ENCODE measurements at places on chromosomes 1 and 21. TPM values are rescaled to one million over a fixed set of nuclear protein-coding genes. Genes with fewer than 3 reads are reported as not detected.

DNA sequence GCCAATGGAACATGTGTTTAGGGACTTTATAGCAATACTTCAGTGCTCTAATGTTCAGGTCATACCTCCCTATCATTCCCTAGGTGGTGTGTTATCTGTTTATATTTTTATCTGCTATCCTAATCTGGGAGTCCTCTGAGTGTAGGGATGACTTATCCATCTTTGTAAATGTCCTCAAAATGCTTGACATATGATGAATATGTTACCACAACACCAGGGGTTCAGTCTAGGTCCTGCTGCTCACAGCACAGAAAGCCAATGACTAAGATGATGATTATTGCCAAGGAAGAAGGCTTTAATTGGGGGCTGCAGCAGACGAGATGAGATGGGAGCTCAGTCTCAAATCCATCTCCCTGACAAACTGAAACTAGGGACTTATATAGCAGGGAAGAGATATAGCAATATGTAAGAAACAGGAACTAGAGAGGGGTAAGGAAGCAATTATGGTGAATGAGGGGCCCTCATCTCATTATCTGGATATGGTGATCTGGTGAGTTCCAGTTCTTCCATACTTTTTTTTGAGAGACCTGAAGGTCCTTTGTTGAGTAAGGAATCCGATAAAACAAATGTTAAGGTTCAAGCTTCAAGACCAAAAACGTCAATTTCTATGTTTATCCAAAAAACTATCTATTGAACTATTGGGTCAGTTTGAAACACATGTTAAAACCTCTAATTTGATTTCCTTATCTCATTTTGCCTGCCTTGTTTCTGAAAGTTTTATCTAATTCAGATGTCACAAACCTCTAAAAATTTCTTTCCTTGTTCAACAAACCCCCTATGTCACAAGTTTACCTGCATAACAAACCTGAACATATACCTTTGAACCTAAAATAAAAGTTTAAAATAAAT is 256.7 kb upstream of the CACYBP start:
- no peak for DNase-seq

Gene RNU1-1
- total RNA-seq, result under 0.01 TPM

GRCh38 chr1:221309723-221310122 is 430.5 kb downstream of the HLX start:
- DNase-seq, result no peak

- DNase-seq, result no peak
Measured at GRCh38 chr1:78240191-78240590, 194.4 kb downstream of the GIPC2 start.

DNA sequence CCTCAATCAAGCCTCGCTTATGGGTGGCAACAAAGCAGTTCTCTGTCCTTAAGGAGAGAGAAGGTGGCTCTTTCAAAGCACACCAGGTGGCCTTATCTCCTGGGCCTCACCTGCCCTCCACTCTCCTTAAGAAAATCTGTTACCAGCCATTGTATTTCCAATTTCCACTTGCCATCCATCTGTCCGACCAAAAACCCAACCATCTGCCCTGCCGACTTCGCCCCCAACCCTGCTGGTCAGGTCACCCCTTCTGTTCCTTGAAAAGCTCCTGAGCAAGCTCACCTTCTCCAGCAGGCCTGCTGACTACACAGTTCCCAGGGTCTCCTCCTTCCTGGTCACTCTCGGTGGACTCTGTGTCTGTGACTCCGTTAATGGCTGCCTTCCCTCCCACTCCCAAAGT is 619 bp upstream of the IGFN1 start:
- DNase-seq, result no peak

GRCh38 chr1:6991266-6991665 is 206.0 kb downstream of the CAMTA1 start:
- no peak for DNase-seq

- DNase-seq, result no peak
Measured at GRCh38 chr1:100627054-100627716, 89.2 kb downstream of the GPR88 start.

DNA sequence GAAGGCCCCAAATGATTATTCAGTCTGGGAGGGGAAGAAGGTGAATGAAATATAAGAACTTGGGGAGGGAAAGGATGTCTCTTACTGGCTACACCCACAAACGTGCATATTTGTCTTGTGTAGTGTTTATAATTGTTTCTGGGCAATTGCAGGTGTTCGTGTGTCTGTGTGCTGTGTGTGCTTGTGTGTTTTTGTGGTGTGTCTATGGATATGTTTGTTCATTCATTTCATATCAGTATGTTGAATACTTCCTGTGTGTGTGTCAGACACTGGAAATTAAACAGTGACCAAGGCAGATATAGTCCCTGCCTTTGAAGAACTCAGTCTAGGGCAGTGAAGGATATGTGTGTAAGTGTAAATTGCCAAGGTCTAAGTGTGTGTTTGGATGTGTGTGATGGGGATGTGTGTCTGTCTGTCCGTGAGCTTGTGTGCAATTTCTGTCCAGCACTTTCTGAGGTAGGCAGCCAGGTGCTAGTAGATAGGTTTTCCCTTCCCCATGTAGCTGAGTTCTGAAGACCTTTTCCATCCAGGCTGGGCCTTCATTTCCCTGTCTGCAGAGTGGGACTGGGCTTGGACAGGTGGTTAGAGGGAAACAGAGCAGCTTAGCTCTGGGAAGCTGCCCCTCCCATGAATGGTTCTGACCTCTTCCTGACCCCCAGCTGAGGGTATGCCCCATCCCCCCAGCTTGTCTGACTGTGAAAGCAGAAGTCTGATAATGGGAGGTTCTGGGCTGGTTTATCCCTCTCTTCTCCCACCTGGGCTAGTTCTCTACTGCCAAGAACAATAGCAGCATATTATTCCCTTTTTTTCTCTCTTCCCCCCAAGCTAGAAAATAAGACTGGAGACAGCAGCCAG is 3.8 kb downstream of the AGO1 start:
- DNase-seq, result no peak

Gene LDLRAP1
- total RNA-seq, result 35.2 TPM

DNA sequence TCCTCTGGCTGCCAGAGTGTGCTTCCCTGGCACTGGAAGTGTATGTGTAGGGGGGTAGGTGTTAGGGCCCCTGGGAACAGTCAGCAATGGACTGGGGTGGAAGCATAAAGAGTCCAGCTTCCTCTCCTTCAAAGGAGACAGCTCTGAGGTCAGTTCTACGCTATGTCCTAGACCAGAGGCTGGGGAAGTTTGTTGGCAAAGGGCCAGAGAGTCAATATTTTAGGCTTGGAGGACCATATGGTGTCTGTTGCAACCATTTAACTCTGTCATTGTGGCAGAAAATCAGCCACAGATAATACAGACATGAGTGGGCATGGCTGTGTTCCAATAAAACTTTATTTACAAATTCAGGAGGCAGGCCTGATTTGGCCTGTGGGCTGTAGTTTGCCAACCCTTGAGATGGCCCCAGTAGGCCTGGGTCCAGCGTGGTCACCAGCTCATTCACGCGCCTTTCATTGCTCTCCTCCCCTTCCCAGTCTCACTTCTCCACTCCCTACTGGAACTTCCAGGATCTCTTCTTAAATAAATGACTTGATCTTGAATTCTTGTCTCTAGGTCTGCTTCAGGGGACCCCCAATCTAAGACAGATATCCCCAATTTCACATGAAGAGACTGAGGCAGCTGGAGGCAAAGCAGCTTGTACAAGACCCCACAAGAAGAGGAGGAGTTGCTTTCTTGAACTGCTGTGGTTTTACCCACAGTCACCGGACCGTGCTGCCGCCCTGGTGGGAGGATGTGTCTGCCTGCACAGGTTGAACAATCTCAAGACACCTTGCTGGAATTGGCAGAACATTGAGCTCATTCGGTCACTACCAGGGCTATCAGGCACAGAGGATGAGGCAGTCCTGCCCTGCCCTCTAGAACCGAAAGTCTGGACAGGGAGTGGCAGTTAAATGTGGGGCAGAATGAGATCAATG is 162.4 kb upstream of the POU3F1 start:
- DNase-seq, result no peak

Gene RXFP4
- total RNA-seq, result not detected

GRCh38 chr1:6730880-6731279 is 29.3 kb upstream of the DNAJC11 start:
- DNase-seq, result no peak

Gene MDM4
- total RNA-seq, result 126 TPM

Gene OR2T2
- not detected for total RNA-seq

GRCh38 chr1:65255656-65256050 is 53.7 kb upstream of the DNAJC6 start:
- DNase-seq, result no peak

Gene IL20
- not detected for total RNA-seq

DNA sequence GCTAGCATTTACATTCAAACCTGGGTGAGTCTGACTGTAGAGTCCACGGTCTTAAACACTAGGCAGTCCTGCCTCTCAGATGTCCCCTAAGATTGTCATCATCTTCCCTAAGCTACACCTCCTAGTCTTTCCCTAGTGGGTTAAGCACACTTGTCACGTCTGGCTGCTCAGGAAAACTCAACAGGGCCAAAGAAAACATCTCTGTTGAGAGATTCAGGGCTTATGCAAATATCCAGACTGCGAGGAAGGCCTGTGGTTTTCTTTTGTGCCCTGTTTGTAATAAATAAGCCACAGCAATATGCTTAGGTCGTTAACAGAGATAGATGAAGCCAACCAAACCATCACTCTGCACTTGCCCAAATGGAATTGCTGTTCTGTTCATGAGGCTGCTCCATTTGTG is 472.6 kb upstream of the DEPDC1 start:
- DNase-seq, result no peak

DNA sequence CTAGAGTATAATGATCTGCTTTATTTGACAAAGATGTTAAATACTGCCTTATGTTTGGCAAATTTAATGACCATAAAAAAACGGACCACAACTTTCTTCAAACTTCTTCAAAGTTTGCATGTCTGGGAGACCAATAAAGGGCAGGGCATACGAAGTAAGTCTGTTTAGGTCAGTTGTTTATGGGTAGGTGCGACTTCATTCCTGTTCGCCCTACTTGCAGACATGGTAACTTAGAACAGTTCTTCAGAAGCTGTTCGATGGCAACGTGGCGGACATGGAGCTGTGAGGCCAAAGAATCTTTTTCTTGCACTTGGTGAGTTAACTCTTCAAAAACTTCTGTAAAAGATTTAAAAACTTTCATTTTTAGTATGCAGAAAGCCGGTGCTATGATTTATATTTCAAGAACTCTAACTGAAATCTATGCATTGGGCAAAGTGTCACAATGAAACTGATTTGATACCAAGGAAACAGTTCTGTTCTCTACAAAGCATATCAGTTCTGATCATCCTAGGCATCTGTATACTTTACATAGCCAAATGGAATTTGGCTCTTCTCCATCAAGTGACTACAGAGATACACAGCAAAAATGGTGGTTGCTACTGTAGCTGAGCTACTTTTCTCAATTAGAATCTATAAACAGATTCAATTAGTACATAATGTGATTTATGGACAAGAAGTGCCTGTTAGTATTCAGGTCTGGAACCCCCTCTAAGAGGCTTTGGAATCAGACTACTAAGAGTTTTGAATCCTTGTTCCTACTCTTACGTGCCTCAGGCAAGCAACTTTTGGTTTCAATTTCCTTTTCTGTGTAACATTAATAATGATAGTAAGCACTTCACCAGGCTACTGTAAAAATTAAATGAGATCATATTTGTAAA is 25.7 kb downstream of the C21orf91 start:
- no peak for DNase-seq

DNA sequence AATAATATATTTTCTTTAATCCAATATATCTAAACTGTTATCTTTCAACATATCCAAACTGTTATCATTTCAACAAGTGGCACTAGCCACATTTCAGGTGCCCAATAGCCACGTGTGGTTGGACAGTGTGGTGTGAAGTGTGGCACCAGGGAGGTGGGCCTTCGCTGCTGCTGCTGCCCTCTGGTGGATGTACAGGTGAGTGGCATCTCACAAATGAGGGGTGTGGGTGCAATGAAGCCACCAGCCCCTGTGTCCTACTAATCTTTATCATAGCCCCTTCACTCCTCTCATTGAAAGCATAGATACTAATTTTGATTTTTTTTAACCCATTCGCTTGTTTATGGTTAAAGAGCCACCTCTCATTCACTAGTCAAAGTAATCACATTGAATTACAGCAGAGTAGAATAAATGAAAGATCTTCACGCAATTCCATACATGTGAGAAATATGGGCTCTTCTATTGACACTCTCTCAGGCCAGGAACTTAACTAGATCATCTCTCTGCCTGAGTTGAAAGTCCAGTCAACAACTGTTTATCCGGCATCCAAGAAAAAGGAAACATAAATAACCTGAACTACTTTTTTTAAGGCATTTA is 499.2 kb downstream of the OMA1 start:
- no peak for DNase-seq

DNA sequence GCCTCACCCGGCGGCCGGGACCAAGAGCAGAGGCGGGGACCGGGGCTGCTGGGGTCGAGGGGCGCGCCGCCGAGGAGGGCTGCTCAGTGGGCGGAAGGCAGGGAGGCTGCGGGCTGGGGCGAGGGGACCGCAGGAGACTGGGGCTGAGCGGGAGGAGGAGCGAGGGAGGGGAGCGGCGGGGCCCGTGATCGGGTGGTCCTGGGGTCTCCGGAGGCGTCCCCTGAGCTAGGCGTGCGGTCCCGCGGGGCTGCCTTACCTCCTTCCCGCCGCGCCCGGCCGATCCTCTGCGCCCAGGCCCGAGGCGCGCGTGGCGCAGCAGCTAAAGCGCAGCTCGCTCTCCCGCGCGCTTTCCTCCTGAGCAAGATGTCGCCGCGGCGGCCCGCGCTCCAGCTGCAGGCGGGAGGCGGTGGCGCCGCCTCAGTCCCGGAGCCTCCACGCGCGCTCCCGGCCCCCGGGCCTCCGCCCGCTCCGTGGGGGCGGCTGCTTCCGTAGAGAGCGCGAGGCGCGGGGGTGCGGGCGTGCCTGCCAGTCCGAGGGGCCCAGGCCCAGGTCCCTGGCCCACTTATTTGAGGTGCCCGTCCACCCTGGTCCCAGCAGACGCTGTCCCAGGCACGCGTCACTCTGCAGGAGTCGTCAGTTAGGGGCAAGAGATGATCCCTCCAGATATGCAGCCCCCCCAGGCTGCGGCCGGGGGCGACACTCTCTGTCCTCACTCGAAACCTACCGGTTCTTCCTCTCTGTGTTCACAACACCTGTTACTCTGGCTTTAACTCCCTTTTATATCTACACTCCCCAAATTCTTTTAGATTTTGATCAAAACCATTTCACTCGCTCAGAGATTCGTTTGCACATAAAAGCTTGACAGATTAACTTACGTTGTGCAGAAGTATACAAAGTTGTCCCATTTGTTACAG is at the start of gene CCSAP:
TSS of gene CCSAP (minus strand) at position 392 of the 914 bp plus-strand sequence. CDS start 582 bp downstream, outside the sequence.
- DNase-seq, result no peak

DNA sequence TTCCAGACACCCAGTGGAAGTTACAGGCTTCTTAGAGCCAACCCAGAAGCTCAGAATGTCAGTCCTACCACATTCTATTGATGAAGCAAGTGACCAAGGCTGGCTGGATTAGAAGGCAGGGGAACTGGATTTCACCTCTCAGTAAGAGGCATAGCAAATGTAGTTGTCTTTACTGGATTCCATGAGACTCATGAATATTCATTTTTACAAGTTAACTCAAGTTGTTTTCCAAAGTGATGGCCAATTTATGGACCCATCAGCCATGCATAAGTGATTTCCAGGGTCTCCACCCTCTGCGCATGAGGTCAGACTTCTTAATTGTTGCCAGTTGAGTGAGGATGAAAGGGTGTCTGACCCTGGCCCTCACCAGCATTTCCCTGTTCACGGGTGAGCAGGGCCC is 426.8 kb upstream of the VAMP3 start:
- no peak for DNase-seq

GRCh38 chr1:241834733-241835377 is 13.1 kb upstream of the EXO1 start:
- no peak for DNase-seq
